ENCODE measurements at places on chromosomes 4 and X.
A peak's percentile ranks its signal among the peaks of the same experiment; 100 is the strongest.

DNA sequence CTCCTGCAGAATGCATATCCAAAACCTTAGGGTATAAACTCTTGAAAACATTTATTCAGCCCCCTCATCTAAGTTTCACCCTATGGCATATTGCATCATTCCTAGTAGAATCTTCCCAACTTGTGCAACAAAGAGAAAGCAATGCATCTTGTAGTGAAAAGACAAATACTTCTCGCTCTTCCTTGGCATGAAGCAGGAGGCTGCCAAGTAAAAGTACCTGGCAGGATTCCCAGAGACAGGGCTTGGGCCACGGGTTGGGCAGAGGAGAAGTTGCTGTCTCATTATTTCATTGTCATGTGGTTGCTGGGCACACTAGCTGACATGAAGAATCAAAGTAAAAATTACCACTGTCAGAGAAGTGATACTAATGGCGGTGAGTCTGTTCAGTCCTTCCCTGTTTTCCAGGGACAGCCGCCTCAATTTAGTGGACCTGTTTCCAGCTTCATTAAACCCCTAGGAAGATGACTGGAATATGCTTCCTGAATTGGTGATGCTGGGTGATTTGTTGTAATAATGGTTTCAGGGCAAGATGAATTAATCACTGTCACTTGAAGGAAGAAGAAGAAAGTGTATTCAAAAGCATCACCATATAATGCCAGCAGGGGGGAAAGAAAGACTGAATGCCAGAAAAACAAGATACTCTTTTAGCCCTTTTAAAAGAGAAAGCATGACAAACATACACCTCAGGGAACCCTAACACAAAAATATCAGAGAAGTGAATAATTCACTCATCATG lies 380.5 kb upstream of the IGFBP7 start:
- no peak for DNase-seq

- DNase-seq, result no peak
Observed at GRCh38 chrX:2609431-2610238, 81.5 kb upstream of the CD99 start.

- no peak for DNase-seq
Observed at GRCh38 chr4:184664445-184665210, 15.1 kb downstream of the PRIMPOL start.

- no peak for DNase-seq
Observed at GRCh38 chr4:1045193-1045594, 33.8 kb downstream of the FGFRL1 start.

GRCh38 chrX:68433155-68433980 lies at the start of gene OPHN1:
TSS of gene OPHN1 (minus strand) at chrX:68433495. CDS start at chrX:68433020, 475 bp downstream.
- peak; percentile 71 for DNase-seq

GRCh38 chrX:94401426-94401825 lies 727.4 kb downstream of the FAM133A start:
- no peak for DNase-seq
